Caki2 (cell line): ENCODE measurements at places on chromosomes 5 and 9. TPM values are rescaled to one million over a fixed set of nuclear protein-coding genes. Genes with fewer than 3 reads are reported as not detected.

The S100Z gene
- total RNA-seq, result not detected in 2 replicates

The SOX30 gene
- total RNA-seq, result not detected in 2 replicates

The ZNF366 gene
- not detected in 2 replicates for total RNA-seq

The PCDHB3 gene
- total RNA-seq, result not detected in 2 replicates

The SLC4A9 gene
- total RNA-seq, result not detected in 2 replicates

The PSMB7 gene
- 106 and 142 TPM in 2 replicates for total RNA-seq

The GGTA1 gene
- total RNA-seq, result not detected in 2 replicates

The IL17B gene
- total RNA-seq, result not detected in 2 replicates

The TAL2 gene
- not detected in 2 replicates for total RNA-seq

The MCIDAS gene
- total RNA-seq, result 0.68 and 5.6 TPM in 2 replicates

The IGFBPL1 gene
- 2.3 and 7.6 TPM in 2 replicates for total RNA-seq

The ADRB2 gene
- total RNA-seq, result 0.20 and 0.26 TPM in 2 replicates

The SLC45A2 gene
- total RNA-seq, result not detected in 2 replicates

DNA sequence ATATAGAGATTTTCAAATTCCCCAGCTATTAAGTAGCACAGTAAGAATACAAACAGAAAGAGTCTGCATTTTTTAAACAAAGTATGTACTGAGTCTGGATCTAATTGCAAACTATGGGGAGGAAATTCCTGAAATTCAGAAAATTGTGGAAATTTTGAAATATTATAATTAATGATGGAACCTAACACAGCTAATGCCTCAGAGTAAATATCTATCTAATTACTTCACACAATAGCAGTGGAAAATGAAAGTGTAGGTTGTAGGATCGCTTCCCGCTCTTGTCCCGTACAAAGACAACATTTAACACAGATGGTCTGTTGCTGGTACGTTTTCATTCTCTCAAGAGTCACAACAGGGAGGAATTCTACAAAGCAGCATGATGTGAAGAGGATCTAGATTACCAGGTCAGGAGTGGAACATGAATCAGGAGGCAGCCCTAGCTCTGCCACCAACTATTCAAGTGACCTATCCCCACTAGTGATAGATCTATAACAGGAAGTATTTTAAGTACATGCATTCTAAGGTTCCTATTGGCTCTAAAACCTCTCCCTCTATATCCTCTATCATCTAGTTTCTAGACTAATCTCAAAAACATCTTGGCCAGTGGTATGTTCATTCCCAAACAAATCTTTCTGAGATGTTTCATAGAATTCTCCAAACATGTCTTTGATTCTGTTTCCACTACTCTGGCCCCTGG is 58.9 kb upstream of the GRAMD2B start:
- no peak for DNase-seq

DNA sequence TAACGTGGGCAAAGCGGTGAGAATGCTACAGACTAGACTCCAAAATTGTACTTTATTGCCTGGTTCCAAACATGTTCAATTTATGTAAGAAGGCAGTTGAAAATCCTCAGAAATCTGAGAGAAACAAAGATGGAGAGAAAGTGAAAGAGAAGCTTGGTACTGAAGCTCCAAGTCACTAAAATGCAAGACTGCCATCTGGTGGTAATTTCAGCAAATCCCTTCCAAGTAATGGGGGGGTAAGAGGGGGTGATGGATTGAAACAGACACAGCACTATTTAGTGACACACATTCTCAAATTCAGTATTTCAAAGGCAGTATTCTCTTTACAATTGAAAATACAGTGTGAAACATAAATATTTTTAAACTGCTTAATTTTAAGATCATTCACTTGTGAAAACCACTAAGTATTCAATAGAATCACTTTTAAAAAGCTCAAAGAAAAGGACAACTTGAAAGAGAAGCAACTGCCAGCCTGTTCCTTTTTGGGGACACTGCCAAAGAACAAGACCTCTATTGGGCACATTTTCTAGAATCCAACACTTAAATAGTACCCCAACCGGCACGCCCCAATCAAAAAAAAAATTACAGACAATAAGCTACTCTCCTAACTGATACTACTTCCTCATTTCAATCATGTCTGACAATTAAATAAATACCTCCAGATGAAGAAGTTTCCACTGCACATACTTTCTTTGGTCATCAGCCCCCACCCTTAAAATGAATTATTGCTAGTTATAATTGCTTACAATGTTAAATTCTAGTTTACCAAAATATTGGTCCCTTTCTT is 131.5 kb downstream of the AGTPBP1 start:
- DNase-seq, result peak; percentile 50

DNA sequence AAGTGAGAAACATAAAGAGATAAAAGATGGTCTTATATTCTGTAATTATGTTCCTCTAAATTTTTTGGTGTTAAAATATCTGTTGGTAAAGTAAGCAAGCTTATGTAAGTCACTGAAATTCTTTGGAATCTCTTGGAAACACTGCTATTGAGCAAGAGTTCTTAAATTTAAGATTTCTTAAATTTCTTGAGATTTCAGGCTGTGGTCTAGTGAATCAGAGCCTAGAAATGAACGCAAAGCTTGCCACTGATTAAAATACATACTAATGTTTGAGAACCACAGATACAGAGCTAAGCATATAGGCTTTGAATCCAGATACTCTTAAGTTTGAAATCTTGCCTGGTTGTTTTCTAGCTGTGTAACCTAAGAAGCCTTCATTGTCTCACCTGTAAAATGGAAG is 133.4 kb downstream of the TRPM3 start:
- DNase-seq, result no peak

GRCh38 chr9:77457916-77458592 is 190.1 kb downstream of the GNA14 start:
- peak; percentile 10 for DNase-seq

DNA sequence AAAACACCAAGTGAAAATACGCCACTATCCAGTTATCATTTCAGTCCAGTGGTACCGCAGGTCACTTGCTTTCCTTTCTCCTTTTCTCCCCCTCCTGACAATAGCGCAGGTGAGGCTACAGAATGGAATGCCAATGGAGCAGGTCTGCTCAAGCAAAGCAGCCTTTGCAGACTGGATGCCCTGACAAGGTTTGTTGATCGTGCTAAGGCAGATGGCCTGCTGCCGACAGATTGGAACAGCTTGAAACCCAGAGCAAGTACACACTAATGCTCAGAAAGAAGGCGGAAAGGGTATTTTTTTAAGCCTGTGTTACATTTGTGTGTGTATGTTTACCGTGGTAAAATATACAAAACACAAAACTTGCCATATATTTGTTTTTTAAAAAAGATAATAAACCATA is 19.4 kb downstream of the SPACA9 start:
- DNase-seq, result no peak
